DMS79 treated with DMSO at 0.1 percent for 48 hours (cell line): ENCODE measurements at places on chromosomes 5 and 9.

GRCh38 chr5:79512471-79513307 lies 1.2 kb downstream of the HOMER1 start:
- DNase-seq, result peak; percentile 46

GRCh38 chr5:155260798-155261197 lies 247.2 kb downstream of the KIF4B start:
- peak; percentile 9 for DNase-seq

- DNase-seq, result peak; percentile 9
These were observed 61.5 kb downstream of the LNPEP start for GRCh38 chr5:96997265-96997859.

GRCh38 chr9:6869081-6869948 lies 111.5 kb downstream of the KDM4C start:
- no peak for DNase-seq

DNA sequence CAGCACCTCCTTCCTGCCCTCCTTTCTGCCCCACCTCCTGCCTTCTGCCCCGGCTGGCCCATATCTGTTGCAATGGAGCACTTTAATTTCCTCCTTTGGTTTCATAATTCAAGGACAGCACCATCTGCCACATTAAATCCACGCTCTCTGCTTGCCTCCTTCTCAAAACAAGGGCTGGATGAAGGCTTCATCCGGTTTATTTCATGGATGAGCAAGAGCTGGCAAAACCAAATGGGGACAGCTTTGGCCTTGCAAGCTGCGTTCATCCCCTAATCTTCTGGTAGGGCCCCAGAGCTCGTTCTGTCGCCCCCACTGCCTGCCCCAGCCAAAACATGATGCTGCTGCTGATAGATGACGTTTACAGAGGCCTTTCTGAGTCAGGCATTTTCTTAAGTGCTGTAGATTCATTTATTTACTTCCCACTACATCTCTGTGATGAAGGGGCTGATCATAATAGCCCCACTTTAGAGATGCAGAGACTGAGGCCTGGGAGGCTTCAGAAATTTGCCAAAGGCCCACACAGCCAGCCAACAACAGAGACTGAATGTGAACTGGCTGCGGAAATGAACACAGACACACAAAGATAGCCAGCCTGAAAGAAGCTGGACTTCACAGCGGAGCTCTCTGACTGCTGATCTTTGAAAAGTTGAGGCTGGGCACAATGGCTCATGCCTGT lies 115.6 kb upstream of the CPEB4 start:
- no peak for DNase-seq

DNA sequence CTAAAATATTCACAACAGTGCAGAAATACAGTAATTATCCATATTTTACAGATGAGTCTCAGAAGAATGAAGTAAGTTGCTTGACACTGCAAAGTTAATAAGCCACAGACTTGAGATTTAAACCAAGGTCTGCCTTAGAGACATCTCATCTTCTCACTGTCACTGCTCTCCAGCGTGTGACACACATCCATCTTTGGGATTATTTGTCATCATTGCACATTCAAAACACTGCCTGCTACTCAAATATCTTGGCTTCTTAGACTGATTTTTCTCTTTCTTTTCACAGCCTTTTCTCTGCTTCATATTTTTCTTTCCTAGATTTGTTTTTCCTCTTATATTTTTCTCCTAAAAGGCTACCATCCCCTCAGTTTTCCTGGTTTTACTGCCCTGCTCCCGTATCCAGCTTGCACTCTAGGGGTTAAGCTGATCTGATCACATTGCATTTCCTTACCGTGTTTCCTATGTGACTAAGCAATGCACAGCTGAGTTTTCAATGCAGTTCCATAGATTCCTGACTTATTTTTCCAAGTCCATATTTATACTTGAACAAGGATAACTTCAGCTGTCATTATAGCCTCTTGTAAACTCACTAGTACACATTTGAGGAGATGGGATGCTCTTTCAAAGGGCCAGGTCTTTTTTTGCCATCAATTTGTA lies 353.0 kb downstream of the PLK2 start:
- no peak for DNase-seq
